ENCODE measurements at places on chromosomes 5 and 9.

DNA sequence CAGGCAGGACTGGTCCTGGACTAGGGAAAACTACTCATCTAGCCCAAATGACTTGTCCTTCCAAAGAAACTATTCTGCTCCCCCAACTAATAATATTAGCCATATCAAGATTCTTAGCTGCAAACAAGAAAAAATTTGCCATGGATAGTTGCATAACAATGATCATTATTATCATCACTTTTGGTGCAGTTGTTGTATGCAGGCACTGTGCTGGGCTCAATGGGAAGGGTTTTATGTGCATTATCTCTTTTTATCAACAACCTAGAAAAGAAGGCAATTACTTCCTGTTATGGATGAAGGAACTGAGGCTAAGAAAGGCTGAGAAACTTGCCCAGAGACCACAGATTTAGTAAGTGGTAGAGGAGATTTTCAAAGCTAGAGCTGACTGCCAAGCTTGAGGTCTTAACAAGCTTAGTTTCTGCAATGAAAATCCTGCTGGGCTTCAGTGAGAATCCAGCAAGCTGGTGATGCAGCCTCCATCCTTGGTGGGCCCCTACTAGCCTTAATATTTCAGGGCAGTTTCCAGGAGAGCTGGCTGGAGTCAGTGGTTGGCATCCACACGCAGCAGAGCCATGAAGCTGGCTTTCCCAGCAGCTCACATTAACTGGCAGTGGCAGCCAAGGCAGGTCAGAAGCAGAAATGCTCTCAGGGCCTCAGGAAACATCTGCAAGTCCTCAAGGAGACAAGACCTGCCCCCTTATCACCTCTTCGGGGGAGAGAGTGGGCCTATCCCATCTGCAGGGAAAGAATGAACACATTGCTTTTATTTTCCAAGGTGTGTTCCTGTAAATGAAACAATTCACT is 20.5 kb upstream of the MEGF9 start:
- no peak for DNase-seq

DNA sequence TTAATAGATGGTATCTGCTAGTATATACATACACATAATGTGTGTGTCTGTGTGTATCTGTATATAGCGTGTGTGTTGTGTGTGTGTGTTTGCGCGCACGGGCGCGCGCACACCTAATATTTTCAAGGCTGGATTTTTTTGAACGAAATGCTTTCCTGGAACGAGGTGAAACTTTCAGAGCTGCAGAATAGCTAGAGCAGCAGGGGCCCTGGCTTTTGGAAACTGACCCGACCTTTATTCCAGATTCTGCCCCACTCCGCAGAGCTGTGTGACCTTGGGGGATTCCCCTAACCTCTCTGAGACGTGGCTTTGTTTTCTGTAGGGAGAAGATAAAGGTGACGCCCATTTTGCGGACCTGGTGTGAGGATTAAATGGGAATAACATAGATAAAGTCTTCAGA is 757 bp downstream of the FXN start:
- no peak for DNase-seq

GRCh38 chr5:53454719-53455000 is 25.8 kb upstream of the FST start:
- DNase-seq, result no peak

DNA sequence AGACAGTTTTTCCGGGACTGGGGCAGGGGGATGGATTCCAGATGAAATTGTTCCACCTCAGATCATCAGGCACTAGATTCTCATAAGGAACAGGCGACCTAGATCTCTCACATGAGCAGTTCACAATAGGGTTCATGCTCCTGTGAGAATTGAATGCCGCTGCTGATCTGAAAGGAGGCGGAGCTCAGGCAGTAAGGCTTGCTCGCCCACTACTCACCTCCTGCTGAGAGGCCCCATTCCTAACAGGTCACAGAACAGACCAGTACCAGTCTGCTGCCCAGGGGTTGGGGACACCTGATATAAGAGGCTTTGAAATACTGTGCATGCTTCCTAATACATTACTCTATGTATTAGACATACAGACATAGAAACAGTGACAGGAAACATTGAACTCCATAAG is 41.1 kb downstream of the PTPRD start:
- no peak for DNase-seq

DNA sequence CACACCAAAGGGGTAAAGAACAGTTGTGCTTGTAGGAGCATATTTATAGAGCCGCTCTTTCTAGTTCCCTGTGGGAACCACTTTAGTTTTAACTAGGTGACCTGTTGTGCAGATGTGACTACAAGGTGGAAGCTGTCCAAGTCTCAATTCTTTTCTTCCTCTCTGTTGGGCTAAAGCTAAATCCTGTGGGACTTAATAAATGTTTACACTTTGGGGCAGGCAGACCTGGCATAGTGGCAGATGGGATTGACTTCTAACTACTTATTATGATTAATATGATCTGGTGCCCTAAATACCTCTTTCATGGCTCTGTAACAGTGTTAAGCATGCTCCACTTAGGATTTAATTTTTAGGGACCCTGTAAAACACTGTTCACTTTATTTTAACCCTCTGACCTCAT is 265.3 kb downstream of the KCTD16 start:
- no peak for DNase-seq

DNA sequence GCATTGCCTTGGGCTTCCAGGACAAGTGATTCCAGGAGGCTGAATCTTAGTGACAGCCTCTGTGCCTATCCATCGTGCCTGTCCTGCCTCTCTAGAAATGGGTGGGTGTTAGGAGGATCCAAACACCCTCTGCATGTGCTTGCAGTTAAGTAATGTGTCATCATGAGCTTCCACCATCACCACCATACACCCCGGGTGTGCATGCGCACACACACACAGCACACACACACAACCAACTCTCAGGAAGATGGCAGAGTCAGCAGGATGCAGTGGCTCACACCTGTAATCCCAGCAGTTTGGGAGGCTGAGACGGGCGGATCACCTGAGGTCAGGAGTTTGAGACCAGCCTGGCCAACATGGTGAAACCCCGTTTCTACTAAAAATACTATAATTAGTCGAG is 22.8 kb upstream of the CERCAM start:
- no peak for DNase-seq

GRCh38 chr9:98248737-98249474 is 6.5 kb downstream of the TBC1D2 start:
- peak; percentile 20 for DNase-seq

GRCh38 chr5:109929911-109930310 is 240.2 kb downstream of the MAN2A1 start:
- DNase-seq, result no peak

- DNase-seq, result no peak
Measured at GRCh38 chr9:72894342-72894741, 58.5 kb downstream of the ALDH1A1 start.

GRCh38 chr5:439636-440035 is 3.3 kb upstream of the EXOC3 start:
- peak; percentile 1 for DNase-seq

DNA sequence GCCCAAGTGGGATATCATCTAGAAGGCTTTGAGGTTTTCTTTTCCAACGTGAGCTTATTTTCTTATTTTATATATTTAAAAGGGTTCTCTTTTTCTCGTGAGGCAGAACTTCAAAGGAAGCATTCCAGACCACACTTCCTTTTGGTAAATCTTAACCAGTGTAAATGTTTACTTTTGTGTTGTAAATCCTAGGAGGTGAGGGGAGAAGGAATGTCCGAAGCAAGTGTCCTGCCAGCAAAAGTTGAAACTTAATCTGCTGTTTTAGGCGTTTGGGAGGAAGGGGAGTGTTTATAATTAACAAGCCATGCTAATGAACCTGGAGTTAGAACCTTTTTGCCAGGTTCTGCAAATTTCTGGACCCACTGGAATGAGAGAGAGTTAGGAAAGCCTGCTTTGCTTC is 37.9 kb downstream of the WWC1 start:
- DNase-seq, result no peak

DNA sequence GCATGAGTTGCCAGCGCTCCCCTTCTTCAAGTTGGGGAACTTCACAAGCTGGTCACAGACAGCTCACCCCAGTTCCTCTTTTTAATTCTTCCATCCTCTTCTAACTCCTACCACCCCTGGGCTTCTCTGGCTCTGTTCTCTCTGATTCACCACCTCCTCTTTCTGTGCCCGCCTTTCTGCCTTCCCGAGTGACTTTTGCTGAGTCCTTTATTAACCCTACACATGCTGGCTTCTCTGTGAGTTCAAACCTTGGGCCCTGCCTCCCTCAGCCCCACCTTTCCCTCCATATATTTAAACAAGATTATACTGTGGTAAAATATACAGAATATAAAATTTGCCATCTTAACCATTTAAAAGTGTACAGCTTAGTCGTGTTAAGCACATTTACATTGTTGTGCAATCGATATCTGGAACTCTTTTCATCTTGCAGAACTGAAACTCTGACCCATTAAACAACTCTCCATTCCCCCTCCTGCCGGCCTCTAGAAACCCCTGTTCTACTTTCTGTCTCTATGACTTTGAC is 32.0 kb downstream of the SLC46A2 start:
- peak; percentile 49 for DNase-seq

DNA sequence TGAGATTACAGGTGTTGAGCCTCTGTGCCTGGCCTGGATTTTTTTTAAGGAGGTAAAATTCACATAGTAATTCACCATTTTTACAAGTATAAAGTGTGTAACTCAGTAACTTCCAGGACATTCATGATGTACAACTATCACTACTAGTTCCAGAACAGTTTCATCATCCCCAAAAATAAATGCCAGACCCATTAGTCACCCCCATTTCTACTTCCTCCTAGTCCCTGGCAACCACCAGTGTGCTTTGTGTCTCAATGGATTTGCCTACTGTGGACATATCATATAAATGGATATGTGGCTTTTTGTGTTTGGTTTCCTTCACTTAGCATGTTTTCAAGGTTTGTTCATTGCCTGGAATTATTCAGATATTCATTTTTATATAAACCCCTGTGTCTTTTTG is 72.5 kb upstream of the PANK3 start:
- DNase-seq, result no peak

Measured in CD4-positive, alpha-beta T cell treated with Interferon alpha-2 for 1 hour (primary cell).